Activated CD4-positive, alpha-beta T cell treated with anti-CD3 and anti-CD28 coated beads, Interleukin-2, amount 10 ng/mL, durations not matched to agents 24 days and 14 days (primary cell): ENCODE measurements at places on chromosomes 12 and 14. TPM values are rescaled to one million over a fixed set of nuclear protein-coding genes. Genes with fewer than 3 reads are reported as not detected.
A peak's percentile ranks its signal among the peaks of the same experiment; 100 is the strongest.

SDR9C7 gene
- total RNA-seq, result not detected in 2 replicates

POLE gene
- total RNA-seq, result 171 and 180 TPM in 2 replicates

DBX2 gene
- not detected in 2 replicates for total RNA-seq

RFX4 gene
- not detected in 2 replicates for total RNA-seq

RNASE4 gene
- 0.24 and 0.26 TPM in 2 replicates for total RNA-seq

GRCh38 chr14:91225025-91225424 is 19.5 kb downstream of the GPR68 start:
- no peak for DNase-seq

DNA sequence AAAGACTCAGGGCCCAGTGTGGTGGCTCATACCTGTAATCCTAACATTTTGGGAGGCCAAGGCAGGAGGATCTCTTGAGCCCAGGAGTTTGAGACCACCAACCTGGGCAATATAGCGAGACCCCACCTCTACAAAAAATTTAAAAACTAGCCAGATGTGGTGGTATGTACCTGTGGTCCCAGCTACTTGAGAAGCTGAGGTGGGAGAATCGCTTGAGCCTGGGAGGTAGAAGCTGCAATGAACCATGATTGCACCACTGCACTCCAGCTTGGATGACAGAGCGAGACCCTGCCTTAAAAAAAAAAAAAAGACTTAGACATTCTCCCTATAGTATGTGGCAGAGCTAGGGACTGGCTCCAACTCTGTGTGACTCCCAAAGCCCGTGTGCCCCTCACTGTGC is 2.9 kb downstream of the UBE3B start:
- DNase-seq, result no peak

DNA sequence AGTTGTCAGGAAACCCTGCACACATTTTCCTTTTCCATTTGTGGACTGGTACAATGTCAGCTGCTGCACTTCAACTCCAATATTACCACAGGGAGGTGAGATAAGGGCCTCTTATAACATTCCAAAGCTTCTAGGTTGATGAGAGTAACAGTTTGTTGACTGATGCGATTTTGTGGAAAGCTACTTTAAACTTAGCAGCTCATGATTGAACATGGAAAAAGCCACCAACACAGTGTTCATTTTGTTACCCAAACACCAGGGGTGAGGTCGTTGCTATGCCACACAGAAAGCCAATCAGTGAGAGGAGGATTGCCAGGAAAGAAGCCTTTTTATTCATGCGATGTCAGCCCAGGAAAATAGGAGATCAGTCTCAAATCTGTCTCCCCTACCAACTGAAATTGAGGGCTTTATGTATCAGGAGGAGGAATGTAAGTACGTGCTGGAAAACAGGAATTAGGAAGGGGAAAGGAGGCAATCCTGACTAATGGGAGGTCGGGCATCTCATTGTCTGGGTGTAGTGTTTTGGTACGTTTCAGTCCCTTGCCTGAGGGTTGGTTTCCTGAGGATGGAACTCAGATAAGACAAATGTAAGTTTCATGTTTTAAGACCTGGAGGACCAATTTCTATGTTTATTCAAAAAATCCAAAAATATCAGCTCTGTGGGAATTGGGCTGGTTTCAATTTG is 92.7 kb upstream of the PLEKHA5 start:
- no peak for DNase-seq

- peak; percentile 74 for DNase-seq
These were observed 126.0 kb upstream of the ATF7IP start for GRCh38 chr12:14239350-14239934.

- DNase-seq, result no peak
These were observed 235.0 kb downstream of the EFCAB11 start for GRCh38 chr14:89719366-89720075.

DNA sequence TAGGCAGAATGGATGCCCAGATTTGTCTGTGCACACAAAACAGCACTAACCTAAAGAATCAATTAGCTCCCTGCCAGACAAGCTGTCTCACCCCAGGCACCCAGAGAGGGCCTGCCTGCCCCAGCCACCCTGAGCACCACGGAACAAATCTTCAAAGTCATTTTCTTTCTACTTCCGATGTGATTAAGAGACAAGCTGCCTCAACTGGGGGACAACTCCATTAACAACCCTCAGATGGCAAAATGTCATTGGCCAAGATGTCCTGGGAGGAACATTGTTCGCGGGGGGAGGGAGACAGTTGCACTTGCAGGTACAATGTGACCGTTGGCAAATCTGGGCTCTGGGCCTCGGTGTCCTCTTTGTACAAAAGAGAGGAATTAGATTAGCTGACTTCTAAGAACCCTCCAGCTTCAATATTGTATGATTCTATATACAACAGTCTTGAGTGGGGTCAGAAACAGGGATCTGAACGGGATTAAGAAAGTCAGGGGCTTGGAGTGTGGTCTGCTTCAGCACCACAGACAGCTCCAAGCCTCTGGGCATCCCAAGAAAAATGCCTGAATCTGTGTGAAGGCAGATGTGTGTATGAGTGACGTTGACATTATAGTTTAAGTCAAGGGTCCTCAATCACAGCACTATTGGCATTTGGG is 42.8 kb upstream of the CMKLR1 start:
- DNase-seq, result no peak

DNA sequence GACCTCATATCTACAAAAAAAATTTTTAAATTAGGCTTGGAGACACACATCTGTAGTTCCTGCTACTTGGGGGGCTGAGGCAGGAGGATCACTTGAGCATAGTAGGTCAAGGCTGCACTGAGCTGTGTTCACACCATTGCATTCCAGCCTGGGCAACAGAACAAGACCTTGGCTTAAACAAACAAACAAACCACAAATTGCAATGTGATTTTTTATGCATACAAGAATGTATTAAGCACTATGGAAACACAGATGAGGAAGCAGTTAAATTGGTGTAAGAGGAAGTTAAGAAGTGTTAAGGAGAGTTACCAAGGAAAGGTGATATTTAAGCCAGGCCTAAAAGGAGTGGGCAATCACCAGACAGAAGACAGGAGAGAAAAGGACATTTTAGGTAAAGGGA is 83.6 kb upstream of the HECTD1 start:
- DNase-seq, result no peak
